NCI-H2171 (cell line): ENCODE measurements at places on chromosomes 3 and 15.
A peak's percentile ranks its signal among the peaks of the same experiment; 100 is the strongest.

GRCh38 chr3:170751899-170752293 is 118.1 kb downstream of the RPL22L1 start:
- DNase-seq: no peak

GRCh38 chr3:191143224-191143623 is 55.8 kb upstream of the OSTN start:
- DNase-seq: no peak

GRCh38 chr15:85518979-85519761 is 138.8 kb downstream of the AKAP13 start:
- no peak for DNase-seq

DNA sequence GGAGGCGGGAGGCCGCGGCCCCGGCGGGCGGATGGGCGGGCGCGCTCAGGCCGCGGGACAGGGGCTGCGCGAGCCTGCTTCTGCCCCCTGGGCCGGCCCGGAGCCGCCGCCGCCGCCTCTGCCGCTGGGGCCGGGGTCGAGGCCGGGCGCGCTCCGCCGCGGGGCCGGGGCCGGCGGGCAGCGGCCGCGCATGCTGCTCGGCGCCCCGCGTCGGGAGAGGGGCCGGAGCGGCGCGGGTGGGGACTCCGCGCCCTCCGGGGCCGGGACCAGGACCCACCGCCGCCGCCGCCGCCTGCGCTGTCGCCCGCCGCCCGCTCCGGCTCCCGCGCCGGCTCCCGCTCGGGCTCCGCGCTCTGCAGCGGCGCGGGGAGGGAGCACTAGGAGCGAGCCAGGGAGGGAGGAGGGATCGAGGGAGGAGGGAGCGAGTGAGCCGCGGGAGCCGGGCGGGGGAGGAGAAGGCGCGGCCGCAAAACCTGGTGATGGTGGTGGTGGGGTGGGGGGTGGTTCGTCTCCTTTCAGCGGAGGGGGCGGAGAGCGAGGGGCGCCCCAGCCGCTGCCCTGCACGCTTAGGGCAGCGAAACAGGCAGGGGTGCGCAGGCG is at the start of gene LINGO1:
LINGO1 (minus strand) TSS at position 379 of the 600 bp plus-strand sequence. CDS start 597 bp downstream, outside the sequence.
- DNase-seq: peak; percentile 57

DNA sequence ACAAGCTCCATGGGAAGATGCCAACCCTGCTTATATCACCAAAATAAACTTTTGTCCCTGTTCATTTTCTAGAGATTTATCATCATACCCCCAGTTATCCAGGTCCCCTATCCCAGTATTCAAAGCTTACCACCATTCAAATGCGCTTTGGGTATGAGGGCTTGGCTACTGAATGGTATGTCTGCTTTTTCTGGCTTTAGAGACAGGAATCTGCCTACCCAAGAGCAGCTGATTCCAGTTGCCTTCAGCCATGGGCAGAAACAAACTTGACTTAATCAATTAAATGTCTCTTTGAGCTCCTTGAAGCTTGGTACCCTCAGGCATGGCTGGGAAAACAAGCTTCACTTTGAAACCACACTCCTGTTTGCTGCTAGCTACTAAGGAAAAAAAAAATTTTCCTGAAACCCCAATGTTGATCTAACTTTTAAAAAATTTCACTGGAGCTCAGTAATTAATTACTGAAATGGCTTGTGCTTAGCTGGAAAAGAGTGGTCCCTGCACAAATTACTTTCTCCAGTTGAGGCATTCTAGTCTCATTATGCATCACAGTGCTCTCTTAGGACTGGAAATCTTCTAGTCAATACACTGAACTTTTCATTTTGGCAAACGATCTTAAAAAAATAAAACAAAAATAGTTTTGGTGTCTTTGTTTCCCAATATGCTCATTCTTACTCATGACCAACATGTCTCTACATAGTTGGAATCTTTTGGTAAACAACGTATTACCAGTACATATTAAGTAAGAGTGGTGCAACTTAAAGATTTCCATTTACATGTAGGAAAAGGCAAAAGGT is 242.8 kb downstream of the DTWD1 start:
- DNase-seq: no peak

DNA sequence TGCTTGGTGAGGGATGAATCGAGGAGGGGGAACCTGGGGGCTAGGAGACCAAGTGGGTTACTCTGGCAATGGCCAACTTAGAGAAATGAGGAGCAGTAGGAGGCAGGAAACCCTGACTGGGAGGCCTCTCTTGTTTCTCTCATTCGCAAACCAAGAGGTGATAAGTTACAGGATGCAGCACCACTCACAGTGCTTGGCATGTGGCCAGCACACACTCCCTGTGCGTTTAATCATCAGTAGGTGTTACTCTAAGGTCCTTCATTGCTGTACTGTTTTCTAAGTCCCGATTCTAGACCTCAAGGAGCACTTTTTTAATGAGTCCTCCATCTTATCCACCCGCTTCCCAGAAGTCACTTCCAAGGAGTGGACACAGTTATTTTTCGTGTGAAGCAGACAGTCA is 314.1 kb upstream of the TRIM42 start:
- no peak for DNase-seq

DNA sequence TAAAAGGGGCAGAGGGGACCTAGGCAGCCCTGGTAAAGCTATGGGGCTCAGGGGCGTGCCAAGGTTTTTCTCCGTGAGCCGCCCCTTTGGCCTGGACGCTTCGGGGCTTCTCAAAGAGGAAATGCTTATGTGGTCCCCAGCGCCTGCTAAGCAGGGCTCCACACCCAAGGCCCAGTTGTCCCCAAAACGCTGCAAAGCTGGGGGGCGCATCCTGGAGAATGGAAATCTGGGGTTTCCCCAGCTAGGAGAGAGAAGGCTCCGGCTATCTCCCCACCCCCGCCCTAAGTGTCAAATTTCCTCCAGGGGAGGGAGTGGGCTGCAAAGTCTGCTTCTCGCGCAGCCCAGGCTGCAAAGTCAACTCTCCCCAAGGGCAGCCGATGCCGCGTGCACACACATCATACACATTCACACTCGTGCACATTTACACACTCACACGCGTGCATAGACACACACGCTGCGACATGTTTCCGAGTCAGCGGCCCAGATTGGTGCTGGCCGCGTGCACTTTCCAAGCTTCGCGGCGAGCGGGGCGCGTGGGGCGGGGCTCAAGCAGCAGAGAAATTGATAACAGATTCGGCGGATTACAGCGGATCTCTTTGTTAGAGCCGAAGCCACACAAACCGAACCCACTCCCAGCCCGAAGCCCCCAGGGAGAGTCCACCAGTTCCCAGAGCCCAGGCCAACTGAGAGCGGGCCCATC is 4.5 kb downstream of the WNT5A start:
- no peak for DNase-seq

DNA sequence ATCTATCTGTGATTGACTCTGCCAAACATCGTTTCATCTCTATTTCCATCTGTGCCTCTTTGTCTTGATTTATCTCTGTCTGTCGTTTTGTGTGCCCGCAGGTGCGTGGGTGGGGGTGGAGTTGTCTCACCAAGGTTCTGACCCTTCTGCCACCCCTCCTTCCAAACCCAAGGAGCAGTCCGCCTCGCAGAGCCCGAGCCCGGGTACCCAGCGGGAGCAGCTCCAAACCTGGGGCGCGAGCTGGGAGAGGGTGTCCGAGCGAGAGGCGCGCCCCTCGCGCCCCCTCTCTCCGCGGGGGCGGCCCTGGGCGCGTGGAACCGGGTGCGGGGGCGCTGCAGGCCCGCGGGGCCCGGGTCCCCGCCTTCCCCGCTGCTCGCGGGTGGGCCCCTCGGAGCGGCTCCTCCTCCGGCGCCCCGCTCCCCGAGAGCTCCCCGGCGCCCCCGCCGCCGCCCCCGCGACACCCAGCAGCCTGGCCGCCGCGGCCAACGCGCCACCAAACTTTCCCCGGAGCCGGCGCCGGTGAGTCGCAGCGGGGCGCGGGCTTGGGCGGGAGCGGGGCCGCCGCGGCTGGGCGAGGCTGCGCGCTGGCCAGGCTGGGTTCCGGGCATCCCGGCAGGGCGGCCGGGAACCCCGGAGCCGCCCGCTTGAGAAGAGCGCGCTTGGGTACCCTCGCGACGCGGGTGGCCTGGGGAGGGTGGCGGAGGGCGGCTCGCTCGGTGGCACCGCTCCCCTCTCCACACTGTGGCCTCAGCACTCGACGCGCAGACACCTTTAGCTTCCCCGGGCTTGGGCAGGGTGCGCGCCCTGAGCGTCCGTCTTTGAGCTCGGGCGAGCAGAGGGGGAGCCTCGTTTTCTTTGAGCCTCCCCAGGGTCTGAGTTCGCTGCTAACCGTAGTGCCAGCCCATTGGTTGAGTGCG is at the start of gene HRH1:
HRH1 (plus strand) TSS at position 458 of the 917 bp plus-strand sequence. CDS start 104,545 bp downstream, outside the sequence.
- DNase-seq: no peak

- no peak for DNase-seq
Observed at GRCh38 chr15:30990446-30991254, 778 bp downstream of the MTMR10 start.

DNA sequence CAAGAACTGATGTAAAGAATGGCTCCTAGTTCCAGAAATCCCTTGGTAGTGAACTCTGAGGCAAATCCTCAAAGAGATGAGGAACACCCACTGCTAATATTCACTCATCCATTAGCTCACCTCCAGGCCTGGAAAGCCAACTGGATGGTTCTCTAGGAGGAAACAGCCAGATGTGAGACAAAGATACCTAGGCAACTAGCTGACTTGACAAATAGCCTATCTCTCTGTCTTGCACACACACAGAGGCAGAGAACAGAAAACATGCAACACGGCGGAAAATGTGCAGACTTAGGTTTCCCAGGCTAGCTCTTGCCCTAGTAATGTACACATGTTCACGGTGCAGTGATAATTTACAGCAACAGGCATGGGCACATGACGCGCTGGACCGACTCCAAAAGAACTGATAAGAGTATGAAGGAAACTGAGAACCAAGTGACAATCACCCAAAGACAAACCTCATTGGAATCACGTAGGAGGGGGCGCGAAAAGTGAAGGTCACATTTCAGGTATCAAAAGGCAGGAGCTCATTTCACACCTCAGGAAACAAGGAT is 318.1 kb downstream of the FOXP1 start:
- DNase-seq: no peak

DNA sequence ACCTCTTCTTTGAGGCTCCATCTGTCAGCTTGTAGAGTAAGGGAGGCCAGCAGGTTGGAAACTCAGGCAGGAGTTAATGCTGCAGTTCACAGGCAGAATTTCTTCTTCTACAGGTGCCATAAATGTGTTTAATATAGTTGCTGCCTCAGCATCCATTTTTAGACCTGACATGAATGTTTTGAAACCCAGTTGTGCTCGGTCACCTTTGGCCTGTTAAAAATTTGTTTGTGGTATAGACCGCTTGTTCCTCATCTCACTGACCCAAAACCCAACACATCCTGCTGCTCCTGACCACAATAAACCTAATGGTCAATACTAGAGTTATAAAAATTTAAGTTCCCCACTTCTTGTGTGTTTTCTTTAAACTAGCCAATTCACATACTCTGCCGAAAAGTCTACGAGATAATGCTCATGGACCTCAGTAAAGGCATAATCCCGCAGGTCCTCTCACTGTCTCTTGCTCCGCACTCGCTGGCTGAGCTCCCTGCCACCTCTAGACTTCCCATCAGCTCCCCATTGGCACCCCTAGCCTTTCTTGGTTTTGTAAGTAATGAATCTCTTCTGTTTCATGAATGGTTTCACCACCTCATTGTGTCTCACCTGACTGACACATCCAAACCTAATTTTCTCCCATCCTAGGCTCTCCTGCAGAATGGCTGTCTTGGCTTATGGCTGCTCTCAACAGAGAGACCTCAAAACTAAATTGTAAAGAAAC is 138.5 kb upstream of the STRIT1 start:
- DNase-seq: no peak

GRCh38 chr3:13179181-13179580 is 106.0 kb upstream of the IQSEC1 start:
- DNase-seq: no peak

- DNase-seq: no peak
Observed at GRCh38 chr3:54212723-54213122, 90.4 kb downstream of the CACNA2D3 start.
